ENCODE measurements at places on chromosomes 7 and 10.

DNA sequence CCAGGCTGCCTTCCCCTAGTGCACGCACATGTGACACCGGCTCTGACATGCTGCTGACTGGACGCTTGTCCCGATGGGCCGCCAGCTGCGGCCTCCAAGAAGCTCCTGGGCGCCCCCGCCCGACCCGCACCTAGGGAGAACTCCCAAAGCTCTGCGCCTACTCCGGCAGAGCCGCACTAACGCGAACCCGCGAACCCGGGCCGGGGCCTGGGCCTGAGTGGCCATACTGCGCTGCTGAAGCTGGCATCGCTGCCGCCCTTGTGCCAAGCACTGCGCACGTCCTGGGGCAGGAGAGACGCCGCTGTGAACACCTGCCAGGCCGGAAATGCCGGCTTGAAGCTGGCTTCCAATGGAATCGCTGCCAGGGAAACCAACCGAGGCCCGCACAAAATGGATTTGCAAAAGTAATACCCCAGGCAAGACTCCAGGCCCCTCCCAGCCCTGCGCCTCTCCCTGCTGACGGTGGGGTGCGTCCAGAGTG is 85.1 kb downstream of the WASHC2A start:
- no peak for DNase-seq

- no peak for DNase-seq
These were observed 67.5 kb downstream of the MKI67 start for GRCh38 chr10:128058750-128059134.

GRCh38 chr7:155299535-155300202 is 2.0 kb downstream of the INSIG1 start:
- DNase-seq = no peak

GRCh38 chr10:69468751-69469089 is 17.5 kb downstream of the TSPAN15 start:
- no peak for DNase-seq

DNA sequence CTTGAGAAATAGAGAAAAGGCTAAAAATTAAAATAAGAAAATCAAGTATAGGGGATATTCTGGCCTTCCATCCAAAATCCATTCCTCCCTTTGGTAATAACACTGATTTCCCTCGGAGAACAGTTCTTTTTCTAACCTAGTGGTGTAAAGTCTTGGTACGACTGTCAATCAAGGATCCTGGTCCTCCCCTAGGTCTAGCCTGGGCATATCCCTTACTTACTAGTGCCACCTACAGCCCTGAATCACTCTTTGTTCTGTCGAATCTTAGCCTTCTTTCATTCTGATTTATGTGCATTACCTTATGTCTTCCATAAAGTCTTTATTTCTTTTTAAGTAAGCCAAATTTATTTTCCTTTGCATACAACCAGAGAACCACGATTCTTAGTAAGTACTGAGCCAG is 298.7 kb upstream of the LRRTM3 start:
- no peak for DNase-seq

DNA sequence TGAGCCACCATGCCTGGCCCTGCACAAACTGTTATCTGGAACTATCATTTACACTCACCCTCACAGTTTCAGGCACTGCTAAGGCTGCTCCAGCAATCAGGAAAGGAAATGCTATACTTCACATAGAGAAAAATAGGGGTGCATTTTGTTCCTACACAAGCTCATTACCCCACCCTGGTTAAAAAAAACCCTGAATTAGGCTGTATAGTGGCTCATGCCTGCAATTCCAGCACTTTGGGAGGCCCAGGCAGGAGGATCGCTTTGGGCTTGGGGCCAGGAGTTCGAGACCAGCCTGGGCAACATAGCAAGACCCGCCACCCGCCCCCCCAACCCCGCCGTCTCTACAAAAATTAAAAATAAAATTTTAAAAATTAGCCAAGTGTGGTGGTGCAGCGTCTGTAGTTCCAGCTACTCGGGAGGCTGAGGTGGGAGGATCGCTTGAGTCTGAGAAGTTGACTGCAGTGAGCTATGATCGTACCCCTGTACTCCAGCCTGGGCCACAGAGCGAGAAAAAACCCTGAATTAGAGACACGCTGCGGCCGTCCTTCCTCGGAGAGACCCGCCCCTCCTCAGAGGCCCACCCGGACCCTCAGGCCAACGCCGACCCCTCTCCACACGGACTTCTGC is 539 bp downstream of the PTCD1 start:
- no peak for DNase-seq

DNA sequence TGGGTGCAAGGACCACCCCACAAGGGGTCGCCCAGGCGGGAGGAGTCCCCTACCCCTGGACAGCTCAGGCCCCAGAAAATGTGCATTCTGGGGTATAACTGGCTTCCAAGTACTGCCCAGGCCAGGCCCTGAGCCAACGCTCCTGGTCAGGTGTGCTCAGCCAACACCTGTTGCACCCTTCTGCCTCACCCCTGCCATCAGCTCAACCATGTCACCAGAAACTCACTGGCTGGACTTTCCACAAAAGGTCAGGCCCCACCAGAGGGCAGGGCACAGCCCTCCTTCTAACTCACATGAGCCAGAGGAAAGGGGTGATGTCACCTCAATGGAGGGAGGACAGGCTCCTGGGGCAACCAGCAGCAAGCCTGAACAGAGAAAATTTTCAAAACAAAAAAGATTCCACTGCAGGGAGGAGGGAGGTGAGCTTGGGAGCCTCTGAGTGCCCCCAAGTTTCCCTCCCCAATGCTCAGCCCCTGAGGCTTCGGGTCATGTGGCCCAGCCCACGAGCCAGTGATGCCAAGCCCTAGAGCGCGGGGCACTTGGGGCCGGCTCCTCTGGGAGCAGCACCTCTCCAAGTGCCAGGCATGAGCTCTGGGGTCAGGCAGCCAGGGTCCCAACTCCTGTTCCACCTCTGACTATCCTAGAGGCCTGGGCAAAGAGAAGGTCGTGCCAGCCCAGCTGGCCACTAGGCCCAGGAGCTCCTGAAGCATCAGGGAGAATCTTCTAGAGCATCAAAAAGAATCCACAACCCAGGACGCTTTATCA is 2.2 kb downstream of the OGDHL start:
- no peak for DNase-seq

DNA sequence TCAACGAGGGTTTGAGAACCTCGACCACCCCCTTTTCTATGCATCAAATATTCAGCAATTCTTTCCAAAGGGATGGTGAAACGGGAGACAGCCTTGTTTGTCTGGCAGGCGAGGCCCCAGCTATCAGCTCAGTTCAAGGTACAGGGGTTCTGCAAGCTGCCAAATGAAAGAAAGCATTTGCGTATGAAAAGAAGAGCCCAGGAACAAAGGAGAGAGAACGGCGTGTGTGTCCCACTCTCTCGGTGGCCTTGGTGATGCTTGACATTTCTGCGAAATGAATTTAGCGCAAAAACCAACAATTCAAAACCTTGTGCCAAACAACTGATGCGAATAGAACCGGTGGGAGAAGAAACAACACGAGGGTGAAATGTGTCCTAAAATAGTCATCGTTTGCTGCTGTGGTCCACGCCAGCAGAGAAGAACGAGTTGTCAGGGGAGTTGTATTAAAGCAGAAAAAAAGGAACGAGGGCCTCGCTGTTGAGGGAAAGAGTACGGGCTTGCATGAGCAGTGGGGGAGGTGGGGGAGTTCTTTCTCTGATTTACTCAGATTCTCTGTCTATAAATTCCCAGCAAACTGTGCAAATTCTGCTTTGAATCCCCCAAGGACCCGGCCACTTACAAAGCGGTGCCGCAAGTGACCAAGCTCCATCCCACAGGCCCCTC is 97.7 kb downstream of the TMEM130 start:
- DNase-seq = no peak

DNA sequence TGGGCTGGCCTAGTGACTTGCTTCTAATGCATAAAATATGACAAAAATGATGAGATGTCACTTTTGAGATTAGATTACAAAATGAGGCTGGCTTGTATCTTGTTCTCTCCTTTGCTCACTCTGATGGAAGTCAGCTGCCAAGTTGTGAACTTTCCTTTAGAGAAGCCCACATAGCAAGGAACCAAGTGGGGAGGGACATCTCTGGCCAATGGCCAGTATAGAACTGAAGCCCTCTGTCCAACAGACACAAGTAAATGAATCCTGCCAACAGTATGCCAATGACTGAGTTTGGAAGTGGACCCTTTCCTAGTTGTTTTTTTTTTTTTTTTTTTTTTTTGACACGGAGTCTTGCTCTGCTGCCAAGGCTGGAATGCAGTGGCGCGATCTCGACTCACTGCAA is 3.3 kb downstream of the ZC3HC1 start:
- no peak for DNase-seq

GRCh38 chr7:106978425-106979420 is 65.8 kb upstream of the PRKAR2B start:
- no peak for DNase-seq

GRCh38 chr10:119401671-119402395 is 140.7 kb downstream of the RGS10 start:
- no peak for DNase-seq

DNA sequence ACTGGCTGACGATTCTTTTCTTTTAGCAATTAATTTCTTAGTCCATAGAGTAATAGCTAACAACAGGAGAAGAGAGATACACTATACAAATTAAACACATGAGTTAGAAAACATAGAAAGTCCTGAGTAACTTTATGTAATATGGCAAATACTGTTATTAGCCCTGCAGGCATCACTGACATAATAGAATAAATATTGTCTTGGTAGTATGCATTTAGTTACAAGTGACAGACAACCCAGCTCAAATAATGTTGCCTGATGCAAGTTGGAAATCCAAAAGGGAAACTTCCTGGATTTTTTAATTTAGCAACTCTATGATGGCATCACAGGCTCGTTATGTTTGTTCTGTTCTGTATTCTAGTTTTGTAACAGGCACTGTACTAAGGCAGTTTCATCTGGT is 95.1 kb downstream of the DKK1 start:
- DNase-seq = no peak

- DNase-seq = no peak
These were observed 29.1 kb downstream of the CELF2 start for GRCh38 chr10:11046776-11047160.

Measured in stimulated activated CD8-positive, alpha-beta memory T cell treated with anti-CD3 and anti-CD28 coated beads, Interleukin-2, amount 100 ng/mL, for 1 hour (primary cell).